ENCODE measurements at places on chromosomes 7 and 10. TPM values are rescaled to one million over a fixed set of nuclear protein-coding genes. Genes with fewer than 3 reads are reported as not detected.
A peak's percentile ranks its signal among the peaks of the same experiment; 100 is the strongest.

- ATAC-seq = no peak
Measured at GRCh38 chr10:123864923-123865322, 26.7 kb downstream of the CPXM2 start.

DNA sequence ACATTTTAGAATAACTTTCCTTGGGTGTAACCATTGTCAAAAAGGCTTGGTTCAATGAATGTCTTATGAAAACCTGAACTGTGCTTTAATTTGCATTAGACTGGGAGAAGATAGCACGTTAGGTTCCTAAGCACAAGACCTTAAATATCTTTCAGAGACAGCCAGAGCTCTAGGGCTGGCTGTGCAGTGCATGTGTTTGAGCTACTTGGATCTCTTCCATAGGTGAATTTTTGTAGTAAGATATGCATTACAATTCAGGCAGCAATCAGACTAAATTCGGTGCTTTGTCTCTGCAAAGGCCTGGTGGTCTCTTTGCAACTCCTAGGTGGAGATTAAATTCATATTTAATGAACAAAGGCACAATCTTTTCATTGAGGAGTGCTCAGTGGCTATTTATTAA lies 192.0 kb downstream of the ZNF438 start:
- ATAC-seq = peak; percentile 48

GRCh38 chr10:62502995-62503613 lies 128.9 kb downstream of the ZNF365 start:
- no peak for ATAC-seq

The PNLIP gene
- not detected for total RNA-seq

The CUL2 gene
- 25.7 TPM for total RNA-seq
